ENCODE measurements at places on chromosomes 6 and 20.

DNA sequence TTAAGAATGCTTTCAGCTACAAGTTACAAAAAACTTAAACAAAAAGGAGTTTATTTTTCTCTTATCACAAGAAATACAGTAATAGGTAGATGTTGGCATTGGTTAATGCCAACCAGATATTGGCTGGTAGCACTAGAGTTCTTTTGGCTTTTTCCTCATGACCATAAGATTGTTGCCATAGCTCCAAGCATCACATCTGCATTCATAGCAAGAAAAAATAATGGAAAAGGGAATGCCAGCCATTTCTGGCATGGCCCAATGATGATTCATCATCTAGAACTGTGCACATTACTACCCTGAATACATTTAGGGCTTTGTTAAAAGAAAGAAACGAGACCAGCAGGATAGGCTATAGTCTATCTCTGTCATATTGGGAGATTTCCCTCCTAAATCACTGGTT, 20.8 kb upstream of the SIRT5 start:
- no peak for DNase-seq

GRCh38 chr20:3885715-3886114, 3.5 kb upstream of the PANK2 start:
- DNase-seq, result no peak

DNA sequence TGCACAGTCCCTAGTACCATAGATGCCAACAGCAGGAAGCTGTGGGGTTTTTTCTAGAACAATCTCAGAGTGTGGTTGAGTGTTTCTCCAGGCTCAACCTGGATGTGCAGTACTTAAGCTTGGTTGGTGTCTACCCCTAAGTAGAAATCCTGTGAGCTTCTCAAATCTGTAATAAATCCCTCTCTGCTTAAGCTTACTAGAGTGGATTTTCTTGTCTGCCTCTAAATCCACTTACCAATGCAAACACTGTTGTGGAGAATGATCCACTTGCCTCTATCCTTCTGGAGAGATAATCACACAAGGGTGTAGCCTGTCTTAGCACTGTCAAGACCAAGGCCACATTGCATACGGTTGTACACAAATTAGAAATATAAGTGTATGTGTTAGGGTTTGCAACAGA, 43.3 kb upstream of the CLIC5 start:
- DNase-seq, result no peak

DNA sequence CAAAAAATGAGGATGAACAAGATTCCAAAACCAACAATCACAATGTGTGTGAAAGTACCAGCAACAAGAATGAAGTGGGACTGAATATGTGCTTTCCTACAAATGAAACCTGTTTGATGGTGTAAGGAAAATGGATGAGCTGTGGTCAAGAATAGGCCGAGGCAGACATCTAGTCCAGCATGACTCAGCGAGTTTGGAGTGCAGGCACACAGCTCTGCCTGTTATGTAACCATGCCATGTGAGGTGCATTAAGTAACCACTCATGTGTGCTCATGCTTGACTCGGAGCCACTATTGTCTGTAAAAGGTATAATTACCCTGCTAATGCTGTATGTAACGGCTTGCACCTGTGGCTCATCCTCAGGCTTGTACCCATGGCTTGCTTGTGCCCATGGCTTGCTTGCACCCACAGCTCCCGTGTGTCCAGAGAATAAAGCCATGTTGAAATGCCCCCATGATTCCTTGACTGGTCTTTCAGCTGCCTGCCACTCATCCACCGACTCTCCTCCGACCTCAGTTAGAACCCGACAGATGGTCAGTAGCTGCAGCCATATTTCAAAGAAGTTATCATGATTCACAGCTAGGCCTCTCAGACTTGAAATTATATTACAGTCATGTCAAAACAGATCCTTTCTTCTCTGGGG, 98.7 kb downstream of the BACH2 start:
- no peak for DNase-seq

DNA sequence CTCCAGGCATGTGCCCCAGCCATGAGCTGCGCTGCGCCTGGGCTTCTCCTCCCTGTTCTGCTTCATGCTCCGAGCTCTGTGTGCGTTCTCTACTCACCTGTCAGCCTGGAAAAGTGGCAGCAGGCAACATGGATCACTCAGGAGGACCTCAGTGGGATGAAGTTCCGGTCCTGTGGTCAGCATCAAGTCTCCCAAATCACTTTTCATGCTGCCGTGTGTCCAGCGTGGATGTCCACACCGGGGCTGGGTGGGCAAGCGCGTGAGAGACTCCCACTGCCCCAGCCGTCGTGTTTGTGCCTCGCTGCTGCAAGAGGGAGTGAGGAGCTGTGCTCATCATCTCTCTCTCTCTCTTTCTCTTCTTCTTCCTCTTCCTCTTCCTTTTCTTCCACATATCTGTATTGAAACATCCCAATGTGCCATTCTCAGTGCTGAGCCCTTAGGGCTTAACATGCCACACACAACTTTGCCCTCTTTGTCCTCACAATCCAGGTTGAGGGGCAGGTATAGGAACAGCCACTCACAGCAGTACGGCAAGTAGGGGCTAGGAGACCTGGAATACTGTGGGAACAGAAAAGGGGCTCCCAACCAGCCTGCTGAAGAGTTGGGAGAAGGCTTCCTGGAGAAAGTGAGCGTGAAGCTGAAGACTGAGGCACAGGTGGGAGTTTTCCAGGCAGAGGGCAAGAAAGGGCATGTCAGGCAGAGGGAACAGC, 3.8 kb upstream of the PDYN start:
- DNase-seq, result no peak

DNA sequence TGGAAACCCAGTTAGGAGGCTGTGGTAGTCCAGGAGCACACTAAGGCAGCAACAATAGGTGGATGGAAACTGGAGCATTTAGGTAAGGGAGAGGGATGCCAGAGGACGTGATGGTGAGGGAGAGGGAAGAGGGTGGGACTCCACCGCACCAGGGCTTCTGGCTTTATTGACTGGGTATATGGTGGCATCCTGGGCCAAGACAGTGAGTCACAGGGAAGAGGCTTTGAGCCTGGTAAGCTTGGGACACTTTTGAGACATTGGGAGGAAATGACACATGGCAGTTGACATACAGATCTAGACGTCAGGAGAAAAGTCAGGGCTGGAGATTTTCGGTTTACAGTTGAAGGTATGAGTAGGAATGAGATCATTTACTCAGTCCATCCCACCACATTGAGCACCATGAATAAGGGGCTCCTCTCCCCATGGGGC, 14.9 kb downstream of the NT5E start:
- DNase-seq, result no peak

Measured in H1 (cell line).